ENCODE measurements at places on chromosomes 6 and 20.
A peak's percentile ranks its signal among the peaks of the same experiment; 100 is the strongest.

DNA sequence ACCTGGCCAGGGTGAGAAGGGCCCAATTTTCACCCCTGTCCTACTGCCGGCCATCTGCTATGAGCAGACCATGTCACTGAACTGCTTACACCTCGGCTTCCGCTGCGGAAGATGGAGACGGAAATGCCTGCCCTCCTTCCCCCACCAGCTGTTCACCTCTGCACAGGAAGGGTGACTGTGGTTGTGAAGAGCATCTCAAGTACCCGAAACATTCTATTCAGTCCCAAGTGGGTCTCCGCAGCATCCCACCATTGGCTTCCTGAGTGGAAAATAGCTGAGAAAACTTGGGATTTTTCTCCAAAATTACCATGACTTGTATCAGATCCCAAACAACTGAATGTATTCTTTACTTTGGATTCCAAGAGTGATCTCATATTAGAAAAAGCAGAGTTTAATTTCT lies 16.1 kb downstream of the DOK5 start:
- H3K27me3 ChIP-seq, result peaks cover 6% of the 10 kb centered on the region
- H3K4me1 ChIP-seq, result no peaks in the 10 kb centered on the region
- no peak overlapping the region for H3K27ac ChIP-seq

DNA sequence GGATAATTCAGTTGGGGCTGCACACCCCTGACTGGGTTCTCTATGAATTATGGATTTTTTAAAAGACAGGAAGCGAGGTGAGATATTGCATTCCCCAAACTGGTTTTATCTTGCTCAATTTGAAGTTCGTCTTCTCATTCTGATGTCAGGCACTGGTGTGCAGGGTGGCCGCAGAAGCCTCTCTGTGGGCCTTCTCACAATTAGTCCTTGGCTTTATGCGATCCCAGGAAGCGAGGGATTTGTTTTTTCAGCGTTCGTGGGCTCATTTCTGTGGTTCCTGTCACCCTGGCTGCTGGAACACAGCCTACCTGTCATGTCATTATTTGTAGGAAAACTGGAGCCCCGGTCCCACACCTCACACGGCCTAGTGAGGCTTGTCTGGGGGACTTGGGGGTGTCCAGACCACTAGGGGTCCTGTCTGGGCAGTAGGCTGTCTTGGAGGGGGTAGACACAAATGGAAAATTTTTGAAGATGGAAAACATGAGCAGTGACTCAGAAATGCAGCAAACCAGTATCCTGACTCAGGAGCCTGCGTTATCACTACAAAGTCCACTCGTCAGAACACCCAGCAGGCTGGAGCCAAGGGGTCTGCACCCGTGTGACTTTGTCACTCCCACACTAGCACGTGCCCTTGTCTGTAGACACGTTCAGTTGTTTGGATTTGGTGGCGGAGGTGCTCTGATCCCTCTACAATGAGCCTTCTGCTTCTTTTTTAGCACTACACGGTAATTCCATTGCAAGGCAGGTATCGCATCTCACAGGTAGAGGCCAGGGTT lies 42.2 kb downstream of the GNAS-AS1 start:
- no peaks in the 10 kb centered on the region for H3K36me3 ChIP-seq
- no peaks in the 10 kb centered on the region for H3K4me1 ChIP-seq
- peaks cover 5% of the 10 kb centered on the region for H3K27me3 ChIP-seq
- H3K4me3 ChIP-seq, result no peak overlapping the region
- no peak for DNase-seq
- no peak overlapping the region for H3K27ac ChIP-seq

GRCh38 chr6:3233904-3234303 lies 6.5 kb upstream of the TUBB2B start:
- H3K4me3 ChIP-seq, result no peak overlapping the region
- H3K36me3 ChIP-seq, result no peaks in the 10 kb centered on the region
- H3K27me3 ChIP-seq, result peaks cover 30% of the 10 kb centered on the region
- H3K4me1 ChIP-seq, result peaks cover 36% of the 10 kb centered on the region

- no peaks in the 10 kb centered on the region for H3K36me3 ChIP-seq
- DNase-seq, result peak; percentile 46
- peaks cover 15% of the 10 kb centered on the region for H3K4me1 ChIP-seq
Measured at GRCh38 chr6:259901-260508, 32.3 kb upstream of the DUSP22 start.

DNA sequence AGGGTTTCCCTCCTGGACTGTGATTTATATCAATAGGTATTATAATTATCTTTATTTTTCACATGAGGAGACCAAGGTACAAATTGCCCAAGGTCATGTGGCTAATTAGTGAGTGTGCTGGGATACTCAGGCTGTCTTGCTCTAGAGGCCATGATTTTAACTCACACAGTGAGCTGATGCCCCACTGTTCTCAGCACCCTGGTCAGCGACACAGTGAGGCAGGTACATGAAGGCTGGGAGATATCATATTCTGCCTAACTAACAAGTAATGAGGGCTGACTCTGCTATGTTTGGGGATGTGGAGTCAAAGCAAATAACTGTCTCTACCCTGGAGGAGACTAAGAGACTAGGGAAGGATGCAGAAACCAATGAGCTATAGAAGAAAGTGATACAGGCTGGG lies 501.1 kb downstream of the PTPRT start:
- H3K4me1 ChIP-seq, result no peaks in the 10 kb centered on the region
- H3K27me3 ChIP-seq, result no peaks in the 10 kb centered on the region
- H3K36me3 ChIP-seq, result no peaks in the 10 kb centered on the region
- no peak overlapping the region for H3K4me3 ChIP-seq
- no peak for DNase-seq

DNA sequence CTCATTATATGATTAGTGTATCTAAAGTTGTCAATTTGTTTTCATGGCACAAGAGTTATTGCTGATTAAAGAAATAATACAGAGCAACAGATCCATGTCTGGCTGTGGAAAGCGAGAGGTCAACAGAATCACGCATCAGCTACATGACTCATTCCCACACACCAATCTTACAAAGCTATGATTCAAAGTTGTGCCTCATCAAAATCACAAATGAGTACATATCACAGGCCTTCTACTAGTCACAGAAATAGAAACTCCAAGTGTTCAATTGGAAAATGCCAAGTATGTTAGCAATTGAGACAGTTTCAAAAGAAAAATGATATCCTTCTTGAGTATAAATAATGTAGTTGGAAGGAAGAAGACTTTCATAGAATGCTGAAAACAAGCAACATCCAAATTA lies 57.8 kb upstream of the NKAIN2 start:
- no peak overlapping the region for H3K27ac ChIP-seq
- peaks cover 1% of the 10 kb centered on the region for H3K27me3 ChIP-seq
- H3K4me3 ChIP-seq, result no peak overlapping the region

GRCh38 chr6:44556046-44556445 lies 168.5 kb downstream of the CDC5L start:
- H3K27me3 ChIP-seq, result peaks cover 9% of the 10 kb centered on the region
- no peak for DNase-seq
- no peaks in the 10 kb centered on the region for H3K36me3 ChIP-seq
- H3K27ac ChIP-seq, result no peak overlapping the region

DNA sequence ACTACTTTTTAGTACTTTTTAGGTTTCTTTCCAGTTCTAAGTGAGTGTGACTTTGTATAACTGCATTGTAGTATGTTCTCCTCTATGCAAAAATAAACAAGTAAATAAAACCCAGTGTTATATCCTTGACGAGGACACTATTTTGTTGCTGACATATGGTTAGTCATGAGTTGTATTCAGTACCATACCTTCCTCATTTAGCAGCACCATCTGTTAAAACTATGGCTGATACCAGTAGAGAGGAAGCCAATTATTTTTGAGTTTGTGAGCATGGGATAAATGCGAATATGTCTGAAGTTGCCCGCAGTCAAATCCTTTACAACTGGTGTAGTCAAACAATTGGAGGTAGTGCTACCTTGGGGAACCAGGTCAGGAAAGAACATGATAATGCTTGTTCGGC lies 74.1 kb downstream of the CDKAL1 start:
- H3K4me1 ChIP-seq, result peaks cover 24% of the 10 kb centered on the region
- H3K27me3 ChIP-seq, result no peaks in the 10 kb centered on the region
- no peak for DNase-seq
- H3K27ac ChIP-seq, result no peak overlapping the region

- DNase-seq, result no peak
- H3K27ac ChIP-seq, result no peak overlapping the region
- no peaks in the 10 kb centered on the region for H3K4me1 ChIP-seq
- H3K27me3 ChIP-seq, result peaks cover 3% of the 10 kb centered on the region
- no peak overlapping the region for H3K4me3 ChIP-seq
- no peaks in the 10 kb centered on the region for H3K36me3 ChIP-seq
Measured at GRCh38 chr6:7268362-7268761, 44.6 kb downstream of the SSR1 start.

DNA sequence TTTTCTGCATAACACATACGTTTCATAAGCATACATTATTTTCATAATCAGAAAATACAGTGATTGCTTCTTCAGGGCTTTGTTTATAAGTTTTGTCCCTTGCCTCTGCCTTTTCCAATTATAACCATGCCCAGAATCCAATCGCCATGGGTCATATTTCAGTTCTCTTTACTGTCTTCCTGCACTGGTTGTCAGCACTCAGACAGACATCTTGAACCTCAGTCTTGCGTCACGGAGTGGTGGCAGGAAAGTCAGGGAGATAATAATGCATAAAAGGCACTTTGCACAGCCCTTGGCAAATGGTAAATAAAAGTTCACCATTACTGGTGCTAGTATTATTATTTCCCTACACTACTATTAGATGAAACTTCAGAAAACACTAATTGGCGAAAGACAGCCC lies 7.2 kb downstream of the KIF16B start:
- no peaks in the 10 kb centered on the region for H3K36me3 ChIP-seq
- no peak for DNase-seq
- H3K4me3 ChIP-seq, result no peak overlapping the region
- H3K4me1 ChIP-seq, result peaks cover 13% of the 10 kb centered on the region

- no peak for DNase-seq
- peaks cover 3% of the 10 kb centered on the region for H3K36me3 ChIP-seq
- H3K27me3 ChIP-seq, result peaks cover 27% of the 10 kb centered on the region
- peak overlapping the region; percentile 89 for H3K27ac ChIP-seq
- peaks cover 58% of the 10 kb centered on the region for H3K4me1 ChIP-seq
- H3K4me3 ChIP-seq, result peak overlapping the region; percentile 95
Measured at GRCh38 chr6:52575502-52575892, 1.4 kb downstream of the TRAM2 start.

DNA sequence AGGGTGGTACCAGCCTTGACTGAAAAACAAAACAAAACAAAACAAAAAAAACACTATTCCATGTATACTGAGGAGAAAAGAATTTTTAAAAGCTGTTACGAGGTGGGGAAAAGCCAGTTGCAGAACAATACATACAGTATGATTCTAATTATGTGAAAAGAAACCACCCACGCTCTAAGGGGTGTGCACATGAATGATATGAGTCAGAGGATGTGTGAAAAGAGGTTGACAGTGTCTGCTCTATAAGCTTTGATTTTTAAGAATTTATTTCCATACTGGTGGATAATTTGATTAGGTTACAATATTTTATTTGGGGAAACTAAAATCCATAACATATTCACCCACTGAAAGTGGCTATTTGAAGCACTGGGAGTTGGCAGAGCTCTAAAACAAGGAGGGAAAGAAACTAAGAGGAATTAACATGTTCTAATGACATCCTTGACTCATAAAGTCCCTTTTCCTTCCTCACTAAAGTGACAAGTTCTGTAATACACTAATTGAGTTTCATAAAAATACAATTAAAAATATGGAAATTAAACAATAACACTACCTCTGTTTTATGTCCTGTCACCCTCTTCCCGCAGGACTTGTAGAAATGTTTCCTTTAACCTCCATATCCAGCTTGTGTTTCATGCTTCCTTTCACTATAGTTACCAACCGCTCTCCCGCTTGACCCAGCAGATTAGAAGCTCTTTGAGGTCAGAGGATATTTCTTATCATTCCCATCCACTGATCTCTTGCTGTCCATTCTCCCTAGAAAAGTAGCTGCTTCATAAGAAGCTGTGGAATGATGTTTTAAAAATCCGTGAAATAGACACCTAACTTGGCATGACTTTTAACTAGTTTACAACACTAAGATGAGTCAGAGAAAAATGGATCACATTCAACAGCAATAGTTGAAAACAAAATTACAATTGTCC lies 118.6 kb upstream of the CCDC28A start:
- H3K4me3 ChIP-seq, result no peak overlapping the region
- H3K27me3 ChIP-seq, result no peaks in the 10 kb centered on the region
- no peaks in the 10 kb centered on the region for H3K36me3 ChIP-seq
- H3K27ac ChIP-seq, result peak overlapping the region; percentile 14

GRCh38 chr20:43955750-43956191 lies 41.1 kb downstream of the TOX2 start:
- no peak overlapping the region for H3K27ac ChIP-seq
- H3K36me3 ChIP-seq, result no peaks in the 10 kb centered on the region
- DNase-seq, result no peak
- H3K27me3 ChIP-seq, result peaks cover 25% of the 10 kb centered on the region
